ENCODE measurements at places on chromosomes 5 and 9. TPM values are rescaled to one million over a fixed set of nuclear protein-coding genes. Genes with fewer than 3 reads are reported as not detected.

Gene RLN2
- total RNA-seq = not detected

Gene CYLC2
- total RNA-seq = not detected

Gene GFI1B
- total RNA-seq = 0.51 TPM

Gene SPATA6L
- total RNA-seq = 1.9 TPM

Gene NRARP
- 0.22 TPM for total RNA-seq

- DNase-seq = no peak
Measured at GRCh38 chr5:151675611-151676313, 11.0 kb downstream of the SPARC start.

GRCh38 chr5:154683101-154683880 is 71.9 kb upstream of the LARP1 start:
- DNase-seq = no peak

GRCh38 chr5:57956636-57957035 is 474.0 kb upstream of the ACTBL2 start:
- DNase-seq = no peak

DNA sequence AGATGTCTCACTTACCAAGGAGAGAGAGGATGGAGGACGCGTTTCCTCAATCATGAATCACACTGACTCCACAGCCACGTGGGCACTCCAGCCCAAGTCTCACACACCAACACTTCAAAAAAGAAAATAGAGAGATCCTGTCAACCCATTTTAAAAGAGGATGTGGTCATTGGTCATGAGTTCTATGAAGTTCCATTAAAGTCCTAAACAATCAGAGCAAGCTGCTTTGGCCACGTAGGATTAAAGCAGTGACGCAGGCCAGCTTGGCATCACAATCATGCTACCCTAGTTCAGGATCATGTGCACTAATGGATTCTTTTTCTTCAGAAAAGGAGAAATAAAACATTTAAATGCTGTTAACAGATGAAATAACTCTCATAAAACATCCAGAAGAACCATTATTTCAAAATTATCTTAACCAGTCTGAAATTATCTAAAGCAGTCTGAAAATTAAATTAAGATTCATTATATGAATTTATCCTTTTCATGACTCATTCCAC is 108.1 kb downstream of the SEMA5A start:
- no peak for DNase-seq

DNA sequence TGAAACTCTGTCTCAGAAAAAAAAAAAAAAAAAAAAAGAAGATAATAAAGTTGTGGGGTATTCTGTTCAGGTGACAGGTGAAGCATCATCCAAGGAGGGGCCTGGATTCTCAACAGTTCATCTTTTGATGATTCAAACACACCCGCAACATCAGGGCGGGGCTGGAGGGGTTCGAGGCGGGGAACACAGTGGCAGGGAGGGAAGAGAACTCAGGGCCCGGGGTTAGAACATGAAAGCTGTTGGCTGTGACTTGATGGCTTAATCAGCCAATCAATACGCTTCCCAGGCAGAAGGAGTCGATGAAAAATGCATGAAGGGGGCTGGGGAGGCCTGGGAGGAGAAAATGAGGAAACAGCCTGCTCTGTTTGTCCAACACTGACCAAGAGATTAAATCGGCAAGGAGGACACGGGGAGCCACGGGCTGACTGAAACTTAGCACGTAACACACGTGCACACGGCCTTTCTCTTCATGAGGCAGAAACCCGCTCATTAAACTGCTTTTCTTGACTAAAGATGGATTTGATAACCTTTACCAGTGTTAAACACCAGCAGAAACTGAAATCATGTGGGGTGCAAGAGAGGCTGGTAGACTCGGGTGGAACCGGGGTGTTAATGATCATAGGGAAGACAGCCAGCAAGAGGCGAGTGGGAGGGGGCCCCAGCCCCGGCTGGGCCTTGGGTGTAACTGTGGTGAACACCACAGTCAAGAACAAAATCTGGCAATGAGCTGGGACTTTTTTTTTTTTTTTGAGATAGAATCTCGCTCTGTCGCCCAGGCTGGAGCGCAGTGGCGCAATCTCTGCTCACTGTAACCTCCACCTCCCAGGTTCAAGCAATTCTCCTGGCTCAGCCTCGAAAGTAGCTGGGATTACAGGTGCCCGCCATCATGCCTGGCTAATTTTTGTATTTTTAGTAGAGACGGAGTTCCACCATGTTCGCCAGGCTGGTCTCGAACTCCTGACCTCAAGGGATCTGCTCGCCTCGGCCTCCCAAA is 105.7 kb upstream of the RAPGEF1 start:
- no peak for DNase-seq

DNA sequence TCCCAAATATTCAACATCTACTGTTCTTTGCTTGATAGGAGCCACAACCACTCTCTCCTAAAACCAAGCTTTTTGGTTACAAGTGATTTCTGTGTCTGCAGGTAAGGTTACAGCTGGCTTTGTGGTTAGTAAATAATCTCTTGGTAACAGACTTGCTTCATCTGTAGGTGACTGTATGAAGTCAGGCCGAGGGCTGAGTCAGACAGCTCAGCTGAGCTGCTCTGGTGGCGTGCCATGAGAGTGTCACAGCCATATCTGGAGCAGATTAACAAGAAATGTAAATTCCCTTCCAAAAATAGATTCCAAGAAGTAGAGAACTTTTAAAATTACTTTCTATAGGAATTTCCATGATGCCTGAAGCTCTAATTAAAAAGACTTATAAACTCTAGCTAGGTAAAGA is 23.7 kb upstream of the TAS2R1 start:
- no peak for DNase-seq

- no peak for DNase-seq
Measured at GRCh38 chr5:132017738-132018625, 6.5 kb upstream of the ACSL6 start.
